ENCODE measurements at places on chromosomes 1 and 21.

- no peak for DNase-seq
Observed at GRCh38 chr21:25721987-25722386, 12.7 kb downstream of the ATP5PF start.

GRCh38 chr1:209397910-209398309 lies 185.6 kb upstream of the CAMK1G start:
- DNase-seq = no peak

DNA sequence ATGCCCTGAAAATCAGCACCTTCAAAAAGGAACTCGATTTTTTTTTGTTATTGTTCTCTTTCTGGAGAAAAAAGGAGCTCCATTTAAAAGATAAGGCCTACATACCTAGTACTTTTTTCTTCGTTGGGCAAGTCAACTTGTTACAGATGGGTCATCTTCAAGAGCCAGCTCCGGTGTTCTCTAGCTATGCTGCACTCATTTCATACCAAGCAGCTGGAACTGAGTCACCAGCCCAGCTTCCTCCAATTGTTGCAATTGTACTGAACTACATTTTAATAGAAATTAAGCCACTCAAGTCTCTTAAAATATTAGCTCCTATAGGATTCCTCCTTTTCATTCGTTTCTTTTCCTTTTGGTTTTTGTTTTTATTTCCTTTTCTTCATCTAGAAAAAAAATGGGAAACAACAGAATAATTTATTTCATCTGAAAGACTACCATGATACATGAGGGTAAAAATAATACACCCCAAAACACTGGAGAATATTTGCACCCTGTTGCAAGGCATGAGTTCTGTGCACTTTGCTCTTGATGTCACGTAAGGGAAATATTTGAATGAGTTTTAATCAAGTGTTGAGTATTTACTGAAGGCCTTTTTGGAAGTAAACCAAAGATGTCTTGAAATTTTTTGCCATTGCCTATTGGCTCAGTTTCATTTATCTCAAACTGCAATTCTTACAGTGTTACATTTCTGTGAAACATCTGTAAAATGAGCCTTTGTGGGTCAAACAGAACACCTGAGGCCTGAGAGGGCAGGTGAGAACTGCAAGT lies 60.5 kb downstream of the CLIC4 start:
- DNase-seq = no peak

GRCh38 chr21:37916310-37917051 lies at the start of gene KCNJ6:
Gene KCNJ6 (minus strand): TSS chr21:37916457. CDS start chr21:37840682, 75,775 bp downstream.
- DNase-seq = peak; percentile 10

DNA sequence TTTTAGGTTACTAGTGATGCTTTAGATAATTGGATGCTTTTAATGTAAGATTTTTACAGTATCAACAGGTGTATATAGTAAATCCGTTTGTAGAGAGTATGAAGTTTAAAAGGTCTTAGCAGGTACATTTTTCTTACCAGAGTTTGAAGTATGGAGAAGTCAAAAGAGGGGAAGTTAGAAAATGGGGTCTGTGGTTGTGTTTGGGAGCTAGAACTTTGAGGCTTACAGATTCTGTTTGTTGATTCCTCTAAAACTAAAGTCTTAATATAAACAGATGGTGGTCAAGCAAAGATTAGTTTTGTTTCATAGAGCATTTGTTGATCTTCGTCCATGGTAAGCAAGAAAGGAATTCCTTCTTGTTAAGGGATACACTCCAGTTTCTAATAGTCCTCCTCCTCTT lies 35.8 kb downstream of the CDC42 start:
- no peak for DNase-seq

- DNase-seq = no peak
Observed at GRCh38 chr21:41086569-41086968, 81.4 kb upstream of the BACE2 start.

All from activated CD4-positive, alpha-beta T cell treated with anti-CD3 and anti-CD28 coated beads, Interleukin-2, amount 50 U/mL, for 48 hours (primary cell).